ENCODE measurements at places on chromosomes 7 and 10.

- DNase-seq, result peak; percentile 92
Measured at GRCh38 chr7:129569811-129570215, 41.7 kb upstream of the NRF1 start.

- DNase-seq, result no peak
Measured at GRCh38 chr10:75226656-75227055, 9.1 kb downstream of the COMTD1 start.

DNA sequence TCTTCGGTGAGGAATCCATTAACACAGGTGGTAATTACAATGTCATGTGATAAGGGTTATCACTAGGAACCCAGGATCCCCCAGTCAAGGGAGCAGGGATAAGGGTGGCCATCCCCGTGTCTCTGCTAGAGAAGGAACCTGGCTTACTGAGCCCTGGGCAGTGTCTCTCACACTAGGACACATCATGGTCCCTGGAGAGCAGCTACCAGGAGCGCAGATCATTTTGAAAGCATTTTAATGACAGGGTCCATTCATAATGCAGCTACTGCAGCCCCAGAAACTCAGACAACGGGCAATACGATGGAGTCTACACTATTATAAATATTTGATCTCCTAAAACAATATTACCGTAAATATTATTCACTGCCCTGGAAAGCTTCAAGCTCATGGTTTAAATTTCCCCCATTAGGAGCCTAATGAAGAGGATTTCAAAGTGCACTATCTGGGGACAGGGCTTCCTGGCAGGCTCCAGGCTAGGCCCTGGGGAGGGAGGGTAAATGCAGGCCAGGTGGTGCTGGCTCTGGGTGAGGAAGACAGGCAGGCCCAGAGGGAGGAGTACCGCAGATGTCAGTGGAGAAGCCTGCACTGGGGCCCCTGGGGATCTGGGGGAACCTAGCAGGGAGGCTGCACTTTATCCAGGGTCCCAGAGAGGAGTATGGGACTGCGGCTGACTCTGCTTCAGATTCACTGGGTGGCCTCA, 52.6 kb upstream of the LOXL4 start:
- no peak for DNase-seq

GRCh38 chr7:19698331-19698730, 10.5 kb downstream of the POLR1F start:
- DNase-seq, result no peak

DNA sequence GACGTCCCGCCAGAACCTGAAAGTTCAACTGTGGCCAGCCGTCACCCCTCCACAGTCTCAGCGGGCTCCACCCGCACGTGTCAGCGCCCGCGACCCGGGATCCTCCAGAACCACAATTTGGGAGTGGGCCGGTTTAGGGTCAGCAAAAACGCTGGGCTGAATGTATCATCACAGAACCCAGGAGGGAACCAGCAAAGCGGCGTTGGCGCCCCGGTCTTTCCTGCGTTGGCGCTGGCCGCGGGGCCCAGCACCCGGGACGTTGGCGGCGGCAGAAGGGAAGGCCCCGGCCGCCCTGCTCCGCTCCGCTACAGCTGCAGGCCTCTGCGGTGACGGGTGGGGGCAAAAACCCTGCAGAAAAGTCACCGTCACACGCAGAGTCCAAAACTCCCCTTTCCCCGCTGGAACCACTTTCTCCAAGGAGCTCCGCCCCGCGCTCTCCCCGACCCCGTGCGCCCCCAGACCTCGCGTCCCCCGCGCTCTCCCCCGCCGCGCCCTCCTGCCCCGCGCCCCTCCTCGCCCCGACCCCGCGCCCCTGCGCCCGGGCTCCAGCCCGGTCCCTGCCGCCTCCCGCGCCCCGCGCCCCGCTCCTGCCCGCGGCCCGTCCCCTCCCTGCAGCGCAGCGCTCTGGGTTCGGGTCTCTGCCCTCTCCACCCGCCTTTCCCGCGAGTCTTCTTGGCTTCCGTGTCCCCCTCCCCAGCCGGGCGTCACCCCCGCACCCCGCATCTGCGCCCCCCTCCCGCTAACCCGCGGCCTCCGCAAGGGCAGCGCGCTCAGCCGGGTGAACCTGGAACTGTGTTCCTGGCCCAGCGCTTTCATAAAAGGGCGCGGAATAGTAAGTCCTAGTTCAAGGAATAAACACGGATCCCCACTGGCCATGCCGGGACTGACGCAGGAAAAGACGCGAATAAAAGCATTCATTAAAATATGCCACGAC, 24.0 kb upstream of the RNF32 start:
- DNase-seq, result peak; percentile 33

DNA sequence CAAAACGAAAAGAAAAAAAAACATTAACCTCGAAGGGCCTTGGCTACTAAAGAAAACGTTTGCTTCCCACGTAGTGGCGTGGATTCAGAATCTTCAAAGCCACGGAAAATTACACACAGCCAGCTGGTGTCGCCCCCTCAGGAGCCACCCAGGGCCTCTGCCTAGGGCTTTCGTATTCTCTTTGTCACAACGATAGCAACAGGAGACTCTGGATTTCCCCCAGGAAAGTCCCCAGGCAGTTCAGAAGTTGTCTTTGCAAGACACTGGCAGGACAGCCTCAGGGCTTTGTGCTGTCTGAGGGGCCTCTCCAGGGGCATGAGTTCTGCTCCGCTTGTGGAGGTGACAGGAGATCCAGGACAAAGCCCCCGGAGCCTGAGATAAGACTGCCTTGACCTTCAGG, 150.2 kb upstream of the INSYN2A start:
- no peak for DNase-seq

DNA sequence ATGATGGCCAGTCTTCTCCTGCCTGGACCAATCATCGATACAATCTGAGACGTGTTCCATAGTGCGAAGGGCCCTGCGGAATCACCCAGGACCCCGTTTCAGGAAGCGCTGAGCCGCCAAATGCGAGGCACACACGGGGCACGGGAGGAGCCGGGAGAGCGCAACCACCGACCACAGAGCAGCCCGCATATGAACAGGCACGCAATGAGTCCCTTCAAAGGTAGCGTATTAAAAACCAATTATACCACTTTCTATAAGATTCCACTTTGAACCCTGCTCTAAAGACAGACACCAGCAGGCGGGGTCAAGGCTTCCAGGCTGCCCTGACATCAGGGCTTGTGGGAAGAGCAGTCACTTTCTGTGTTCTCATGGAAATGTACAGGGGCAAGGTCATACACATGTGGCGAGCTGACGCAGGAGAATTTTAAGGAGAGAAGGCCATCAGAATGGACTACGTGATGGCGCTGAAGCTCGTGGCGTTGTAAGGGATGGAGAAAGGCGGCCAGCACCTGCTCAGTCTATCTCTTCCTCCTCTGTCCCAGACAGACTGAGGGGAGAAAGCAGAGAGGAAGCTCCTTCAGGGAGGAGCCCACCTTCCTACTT, 46.2 kb downstream of the AMZ1 start:
- DNase-seq, result no peak

DNA sequence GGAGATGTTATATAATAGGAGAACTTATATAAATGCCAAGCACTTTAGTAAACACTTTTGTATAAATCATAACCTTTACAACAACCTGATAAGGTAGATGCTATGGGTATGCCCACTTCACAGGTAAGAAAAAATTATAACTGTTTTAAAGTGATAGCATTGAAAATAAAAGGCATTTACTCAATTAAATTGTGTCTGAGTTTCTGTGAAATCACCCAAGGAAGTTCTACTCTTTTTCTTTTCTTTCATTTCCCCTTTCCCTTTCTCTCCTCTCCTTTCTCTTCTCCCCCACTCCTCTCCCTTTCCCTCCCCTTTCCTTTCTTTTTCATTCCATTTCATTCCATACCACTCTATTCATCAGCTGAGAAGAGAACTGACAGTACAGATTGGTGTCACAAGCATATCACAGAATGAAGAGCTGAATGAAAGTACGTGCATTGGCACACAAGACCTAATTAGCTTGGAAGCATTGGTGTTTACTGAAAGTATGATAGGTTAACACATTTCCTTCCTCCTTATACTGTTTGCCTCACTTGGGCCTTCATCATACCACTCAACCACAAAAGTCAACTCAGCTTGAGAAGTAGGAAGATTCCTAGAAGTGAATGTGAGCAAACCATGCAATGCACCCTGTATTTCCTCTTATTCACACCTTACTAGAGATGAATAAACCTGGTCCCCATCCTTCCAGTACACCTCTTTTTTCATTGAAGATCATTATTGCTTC, 117.9 kb upstream of the AGR3 start:
- DNase-seq, result no peak

DNA sequence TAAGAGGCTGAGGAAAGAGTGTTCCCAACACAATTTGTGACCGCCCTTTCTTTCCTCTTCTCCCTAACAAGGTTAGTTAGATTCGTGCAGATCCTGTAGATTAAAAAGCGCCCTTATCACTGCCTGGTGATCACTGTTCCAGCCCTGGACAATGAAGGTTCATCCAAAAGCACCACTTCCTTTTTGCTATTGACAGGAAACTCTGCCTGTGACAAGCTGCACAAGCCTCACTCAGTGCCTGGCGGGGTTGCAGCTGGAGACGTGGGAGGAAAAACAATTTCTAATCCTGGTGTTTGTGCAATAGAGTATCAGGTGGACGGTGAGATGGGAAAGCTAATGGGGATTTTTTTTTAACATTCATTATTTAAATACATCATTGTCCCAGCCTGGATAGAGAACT, 105.9 kb upstream of the CAV2 start:
- DNase-seq, result no peak

- DNase-seq, result no peak
Measured at GRCh38 chr7:127844165-127844564, 187.1 kb downstream of the LRRC4 start.

DNA sequence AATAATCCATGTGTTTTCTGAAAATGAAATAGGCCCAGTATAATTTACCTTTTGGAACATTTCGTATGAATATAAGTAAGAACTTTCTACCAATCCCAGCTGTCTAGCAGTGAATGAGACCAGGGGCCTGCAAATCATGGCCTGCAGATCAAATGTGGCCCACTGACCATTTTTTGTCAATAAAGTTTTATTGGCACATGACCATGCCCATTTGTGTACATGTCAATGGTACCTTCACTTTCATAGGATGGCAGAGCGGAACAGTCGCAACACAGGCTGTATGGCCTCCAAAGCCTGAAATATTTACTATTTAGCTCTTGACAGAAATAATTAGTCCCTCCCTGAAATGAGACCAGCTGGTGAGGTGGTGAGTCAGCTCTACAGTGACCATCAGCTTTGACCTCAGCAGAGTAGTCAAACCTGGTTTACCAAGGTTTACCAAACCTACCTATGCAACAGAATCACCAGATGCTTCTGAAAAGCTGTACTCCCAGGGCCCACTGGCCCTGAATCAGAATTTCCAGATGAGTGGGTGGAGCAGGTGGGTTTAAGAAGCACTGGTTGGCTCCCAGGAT, 13.8 kb upstream of the C10orf90 start:
- DNase-seq, result peak; percentile 29

Measured in AG20443 (cell line).